ENCODE measurements at places on chromosomes 4 and X.
A peak's percentile ranks its signal among the peaks of the same experiment; 100 is the strongest.

DNA sequence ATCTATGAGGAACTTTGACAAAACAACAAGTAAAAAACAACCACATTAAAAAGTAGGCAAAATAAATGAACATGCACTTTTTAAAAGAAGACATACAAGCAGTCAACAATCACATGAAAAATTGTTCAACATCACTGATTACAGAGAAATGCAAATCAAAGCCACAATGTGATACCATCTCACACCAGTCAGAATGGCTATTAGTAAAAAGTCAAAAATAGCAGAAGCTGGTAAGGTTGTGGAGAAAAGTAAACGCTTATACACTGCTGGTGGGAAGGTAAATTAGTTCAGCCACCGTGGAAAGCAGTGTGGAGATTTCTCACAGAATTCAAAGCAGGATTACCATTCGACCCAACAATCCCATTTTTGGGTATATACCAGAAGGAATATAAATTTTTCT lies 17.0 kb upstream of the LNX1 start:
- DNase-seq, result no peak

- DNase-seq, result peak; percentile 22
Observed at GRCh38 chr4:98092833-98093439, 50.3 kb downstream of the STPG2 start.

DNA sequence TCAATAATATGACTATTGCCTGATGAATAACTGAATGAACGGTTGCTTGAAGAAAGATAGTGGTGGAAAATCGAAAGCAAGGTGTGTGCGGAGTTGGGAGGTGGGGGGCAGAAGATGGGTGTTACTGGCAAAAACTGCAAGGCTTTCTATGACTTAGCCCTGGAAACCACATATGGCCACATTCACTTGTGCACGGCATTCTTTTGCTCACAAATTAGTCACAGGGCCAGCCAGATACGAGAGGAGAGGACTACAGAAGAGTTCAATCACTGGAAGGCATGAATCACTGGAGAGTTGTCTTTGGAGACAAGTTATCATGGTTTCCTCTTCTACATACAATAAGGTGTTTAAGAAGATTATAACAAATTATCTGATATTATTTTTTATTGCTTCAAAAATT lies 626.5 kb upstream of the CPEB2 start:
- no peak for DNase-seq

DNA sequence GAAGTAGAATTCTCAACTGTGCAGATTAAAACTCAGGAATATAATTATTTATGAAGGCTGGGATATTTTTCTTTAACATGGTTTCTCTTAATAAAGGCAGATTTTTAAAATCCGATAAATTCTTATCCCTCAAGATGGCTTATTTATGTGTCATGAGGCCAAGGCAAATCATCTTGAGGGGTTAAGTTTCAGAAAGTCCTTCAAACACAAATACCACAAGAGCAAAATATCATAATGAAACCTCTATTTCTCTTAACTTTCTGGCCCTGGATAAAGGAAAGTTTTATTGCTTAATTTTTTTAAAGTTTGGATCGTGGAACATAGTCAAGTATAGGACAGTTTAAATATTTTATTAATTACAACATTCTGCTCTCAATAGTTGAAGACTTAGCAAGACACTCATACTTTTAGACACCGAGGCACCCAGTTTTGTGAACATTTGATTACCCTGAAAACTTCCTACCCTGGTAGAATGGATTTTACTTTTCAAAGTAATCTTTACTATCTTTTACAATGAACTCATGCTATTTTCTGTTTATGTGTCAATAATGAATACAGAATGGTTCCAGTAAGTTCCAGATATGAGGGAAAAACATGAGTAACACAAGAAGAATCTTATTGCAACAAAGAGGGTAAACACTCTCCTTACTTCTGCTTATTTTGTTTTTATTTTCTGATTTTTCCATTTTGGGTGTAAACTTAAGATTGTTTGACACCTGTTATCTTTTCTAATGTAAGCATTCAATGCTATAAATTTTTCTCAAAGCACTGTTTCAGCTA lies 200.7 kb upstream of the IL15 start:
- DNase-seq, result no peak

DNA sequence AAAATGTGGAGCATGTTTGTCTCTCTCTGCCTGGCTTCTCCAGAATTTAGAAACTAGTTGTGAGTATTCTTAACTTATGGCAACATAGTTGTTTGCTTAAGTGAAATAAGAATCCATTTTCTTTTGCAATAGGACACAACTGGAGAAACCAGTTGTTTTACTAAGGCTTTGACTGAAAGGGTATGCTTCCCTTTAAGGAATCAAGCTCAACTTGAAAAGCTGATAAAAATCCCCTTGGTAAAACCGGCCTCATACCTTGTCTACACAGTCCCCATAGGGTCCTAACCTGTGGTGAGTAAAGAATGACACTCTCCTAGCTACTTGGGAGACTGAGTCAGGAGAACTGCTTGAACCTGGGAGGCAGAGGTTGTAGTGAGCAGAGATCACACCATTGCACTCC lies 139.8 kb downstream of the NR3C2 start:
- no peak for DNase-seq

DNA sequence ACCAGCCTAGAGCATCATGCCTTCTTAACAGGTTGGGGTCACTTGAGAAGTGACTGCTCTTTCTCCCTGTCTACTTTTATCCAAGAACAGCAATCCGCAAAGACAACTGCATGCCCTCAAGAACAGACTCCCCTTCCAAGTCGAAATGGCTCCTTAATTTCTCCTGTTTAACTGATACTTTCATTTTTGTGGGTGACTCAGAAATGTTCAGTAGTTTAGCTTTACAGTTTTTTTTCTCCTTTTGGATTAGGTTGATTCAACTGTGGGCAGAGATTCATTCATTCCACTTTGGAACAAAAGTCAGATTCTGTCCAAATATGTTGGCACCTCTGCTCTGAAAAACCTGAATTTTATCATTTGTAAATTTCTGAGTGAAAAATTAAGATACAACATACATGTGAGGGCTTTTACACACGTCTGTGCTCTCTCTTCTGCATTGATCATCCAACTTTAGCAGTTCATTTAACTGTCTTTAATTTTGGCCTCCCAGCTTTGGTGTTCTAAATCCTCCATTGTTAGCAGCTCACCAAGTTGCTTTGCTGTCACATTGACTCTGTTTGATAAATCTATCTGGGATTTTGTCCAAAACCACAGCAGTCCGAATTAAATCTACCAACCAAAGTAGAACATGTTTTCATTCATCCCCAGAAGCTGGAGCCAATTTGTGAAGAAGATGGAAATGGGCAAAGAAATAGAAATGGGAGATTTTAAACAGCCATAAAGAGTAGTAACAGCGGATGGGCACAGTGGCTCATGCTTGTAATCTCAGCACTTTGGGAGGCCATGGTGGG lies 50.0 kb downstream of the HOPX start:
- DNase-seq, result no peak

DNA sequence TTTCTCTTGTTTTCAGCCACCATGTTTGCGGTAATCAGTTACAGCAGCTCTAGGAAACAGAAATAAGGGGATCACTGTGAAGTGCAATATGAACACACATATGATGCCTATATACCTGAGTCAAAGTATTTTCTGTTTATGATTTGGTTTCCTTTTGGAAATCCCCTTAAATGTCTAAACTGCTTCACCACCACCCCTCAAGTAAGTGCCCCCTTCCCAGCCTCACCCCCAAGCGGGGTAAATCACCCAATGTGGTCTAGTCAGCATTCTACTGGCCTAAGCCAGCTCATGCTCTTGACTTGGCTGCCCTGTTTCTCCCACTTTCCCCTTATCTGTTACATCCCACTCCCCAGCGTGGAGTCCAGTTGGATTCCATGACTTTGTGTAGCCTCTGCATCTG lies 176.5 kb downstream of the QDPR start:
- DNase-seq, result no peak

- DNase-seq, result no peak
Observed at GRCh38 chrX:15915959-15916703, 61.5 kb upstream of the AP1S2 start.

GRCh38 chrX:2242980-2243379 lies 257.8 kb downstream of the DHRSX start:
- no peak for DNase-seq

DNA sequence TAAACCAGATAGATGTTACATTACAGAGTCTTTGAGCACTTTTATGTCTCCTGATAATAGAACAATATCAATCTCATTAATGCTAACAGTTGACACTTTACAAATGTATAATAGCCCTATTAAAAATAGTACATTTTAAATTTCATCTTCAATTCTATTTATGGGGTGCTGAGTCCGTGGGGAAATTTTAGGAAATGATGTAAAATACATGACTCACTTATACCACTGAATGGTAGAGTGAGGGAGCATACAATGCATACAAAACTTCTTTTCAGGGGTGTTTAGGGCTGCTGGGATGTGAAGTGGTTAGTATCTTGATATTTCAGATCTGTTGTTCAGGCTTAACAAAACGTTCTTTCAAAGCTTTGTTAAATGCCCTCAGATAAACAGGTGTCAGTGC lies 696.2 kb downstream of the TRAM1L1 start:
- no peak for DNase-seq

DNA sequence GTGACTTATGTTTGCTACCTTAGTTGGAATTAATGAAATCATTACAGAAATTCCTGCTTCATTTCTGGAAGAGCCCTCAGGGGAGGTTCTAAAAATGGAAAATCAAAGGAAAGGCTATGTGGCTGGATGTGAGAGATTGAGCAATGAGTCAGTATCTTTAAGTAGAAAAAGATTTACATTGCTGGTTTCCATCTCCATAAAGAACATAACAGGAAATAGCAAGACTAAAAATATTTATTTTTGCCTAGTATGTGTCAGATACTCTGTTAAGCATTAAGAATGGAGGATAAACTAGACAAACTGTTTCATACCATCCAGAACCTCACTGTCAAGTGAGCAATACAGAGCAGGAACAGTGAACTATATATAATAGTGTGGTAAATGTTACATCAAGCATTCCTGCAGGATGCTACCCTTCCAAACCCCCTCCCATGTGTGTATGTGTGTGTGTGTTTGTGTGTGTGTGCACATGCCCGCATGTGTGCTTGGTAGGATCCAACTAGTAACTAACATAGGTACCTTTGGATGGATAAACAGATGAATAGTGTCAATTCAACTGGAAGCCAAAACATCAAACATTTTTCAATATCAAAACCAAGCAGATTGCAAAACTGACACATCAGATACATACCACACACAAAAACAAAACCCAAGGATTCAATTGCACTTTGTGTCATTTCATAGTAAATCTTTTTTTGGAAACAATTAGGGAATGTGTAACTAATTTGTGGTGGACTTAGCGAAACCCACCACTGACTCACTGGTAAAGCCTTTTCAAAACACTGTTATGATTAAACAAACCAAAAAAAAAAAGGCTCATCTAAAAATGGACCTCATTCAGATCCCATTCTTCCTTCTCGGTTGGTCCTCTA lies 223.4 kb downstream of the SHROOM3 start:
- no peak for DNase-seq

GRCh38 chr4:107993969-107994368 lies 4.3 kb downstream of the HADH start:
- no peak for DNase-seq

DNA sequence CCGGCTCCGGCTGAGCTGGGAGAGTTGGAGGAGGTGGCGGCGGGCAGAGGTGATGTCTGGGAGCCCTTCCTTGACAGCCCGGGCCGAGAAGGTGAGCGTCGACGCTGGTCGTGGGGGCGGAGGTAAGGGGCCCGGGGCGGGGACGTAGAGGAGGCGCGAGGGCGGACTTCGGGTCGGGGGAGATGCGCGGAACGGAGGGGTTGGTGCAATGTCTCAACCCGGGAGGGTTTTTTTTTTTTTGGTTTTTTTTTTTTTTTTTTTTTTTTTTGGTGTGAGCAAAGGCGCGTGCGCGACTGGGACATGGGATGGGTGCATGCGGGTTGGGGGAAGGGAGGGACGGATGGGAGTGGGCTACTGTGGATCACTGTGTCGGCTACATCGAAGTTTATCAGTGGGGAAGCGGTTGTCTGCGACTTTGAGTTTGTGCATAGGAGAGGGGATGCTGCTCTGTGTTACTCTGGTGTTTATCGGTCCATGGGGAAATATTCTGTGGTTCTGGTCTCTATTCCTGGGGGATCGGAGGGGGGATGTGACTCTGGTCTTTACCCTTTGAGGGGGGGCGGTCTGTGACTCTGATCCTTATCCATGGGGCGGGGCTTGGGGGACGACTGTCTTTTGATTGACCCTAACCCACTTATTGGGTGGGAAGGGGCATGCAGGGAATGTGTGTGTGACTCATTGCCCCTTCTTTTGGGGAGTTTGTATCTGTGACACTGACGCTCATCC lies 537 bp downstream of the RBM10 start:
- no peak for DNase-seq

DNA sequence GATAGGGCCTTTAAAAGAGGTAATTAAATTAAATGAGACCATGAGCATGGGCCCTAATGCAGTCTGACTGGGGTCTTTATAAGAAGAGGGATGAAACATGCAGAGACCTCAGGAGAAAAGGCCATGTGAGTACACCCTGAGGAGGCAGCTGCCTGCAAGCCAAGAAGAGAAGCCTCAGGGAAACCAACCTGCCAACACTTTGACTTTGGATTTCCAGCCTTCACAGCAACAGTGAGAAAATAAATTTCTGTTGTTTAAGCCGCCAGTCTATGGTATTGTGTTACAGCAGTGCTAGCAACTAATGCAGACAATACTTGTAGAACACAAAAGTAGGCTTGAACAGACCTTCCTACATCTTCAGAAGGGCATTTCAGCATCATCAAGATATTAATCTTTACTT lies 52.3 kb downstream of the SMAD1 start:
- DNase-seq, result no peak
